Aortic smooth muscle cell (primary cell): ENCODE measurements at places on chromosomes 7 and 10. TPM values are rescaled to one million over a fixed set of nuclear protein-coding genes. Genes with fewer than 3 reads are reported as not detected.

The ADAM8 gene
- 0.87 and 1.3 TPM in 2 replicates for total RNA-seq

The OR2A7 gene
- total RNA-seq, result 0.26 and 0.37 TPM in 2 replicates

The SRRM3 gene
- under 0.01 TPM in 1 of 2 replicates, not detected in the other for total RNA-seq

The GIMAP8 gene
- 0.62 and 2.1 TPM in 2 replicates for total RNA-seq

The ZCCHC24 gene
- 26.3 and 29.3 TPM in 2 replicates for total RNA-seq
